ENCODE measurements at places on chromosomes 2 and 18.

- DNase-seq = no peak
Measured at GRCh38 chr2:139296672-139297209, 516.6 kb upstream of the NXPH2 start.

DNA sequence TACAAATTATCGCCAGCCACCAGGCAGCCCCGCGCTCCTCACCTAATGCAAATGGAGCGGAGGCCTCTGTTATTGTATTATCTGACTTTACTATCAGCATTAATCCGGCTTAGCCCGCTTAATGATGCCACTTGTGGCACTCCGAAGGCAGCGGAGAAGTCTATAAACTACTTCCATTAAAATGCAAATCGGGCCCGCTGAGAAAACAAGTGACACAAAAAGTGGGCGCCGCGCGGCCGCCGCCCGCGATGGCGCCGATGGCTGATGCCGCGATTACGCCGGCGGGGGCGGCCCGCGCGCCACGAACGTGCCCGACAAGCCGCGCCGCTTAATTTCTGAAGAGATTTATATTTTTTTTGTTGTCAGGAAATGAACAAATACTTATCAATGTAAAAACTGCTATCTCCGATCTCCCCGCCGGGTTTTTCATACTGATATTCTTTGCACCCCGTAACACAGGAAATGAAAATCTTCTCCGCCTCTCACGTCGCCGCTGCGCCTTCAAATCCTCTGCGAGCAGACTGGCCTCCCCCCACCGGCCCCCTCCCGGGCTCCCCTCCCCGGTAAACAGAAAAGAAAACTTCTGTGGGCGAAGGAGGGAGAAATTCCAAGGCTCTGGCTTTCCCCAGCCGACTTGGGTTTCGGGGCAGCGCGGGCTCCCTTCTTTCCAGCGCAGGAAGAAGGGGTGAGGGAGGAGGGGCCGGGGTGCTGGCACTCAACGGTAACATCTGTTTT, 221.8 kb downstream of the INSIG2 start:
- DNase-seq = peak; percentile 18

DNA sequence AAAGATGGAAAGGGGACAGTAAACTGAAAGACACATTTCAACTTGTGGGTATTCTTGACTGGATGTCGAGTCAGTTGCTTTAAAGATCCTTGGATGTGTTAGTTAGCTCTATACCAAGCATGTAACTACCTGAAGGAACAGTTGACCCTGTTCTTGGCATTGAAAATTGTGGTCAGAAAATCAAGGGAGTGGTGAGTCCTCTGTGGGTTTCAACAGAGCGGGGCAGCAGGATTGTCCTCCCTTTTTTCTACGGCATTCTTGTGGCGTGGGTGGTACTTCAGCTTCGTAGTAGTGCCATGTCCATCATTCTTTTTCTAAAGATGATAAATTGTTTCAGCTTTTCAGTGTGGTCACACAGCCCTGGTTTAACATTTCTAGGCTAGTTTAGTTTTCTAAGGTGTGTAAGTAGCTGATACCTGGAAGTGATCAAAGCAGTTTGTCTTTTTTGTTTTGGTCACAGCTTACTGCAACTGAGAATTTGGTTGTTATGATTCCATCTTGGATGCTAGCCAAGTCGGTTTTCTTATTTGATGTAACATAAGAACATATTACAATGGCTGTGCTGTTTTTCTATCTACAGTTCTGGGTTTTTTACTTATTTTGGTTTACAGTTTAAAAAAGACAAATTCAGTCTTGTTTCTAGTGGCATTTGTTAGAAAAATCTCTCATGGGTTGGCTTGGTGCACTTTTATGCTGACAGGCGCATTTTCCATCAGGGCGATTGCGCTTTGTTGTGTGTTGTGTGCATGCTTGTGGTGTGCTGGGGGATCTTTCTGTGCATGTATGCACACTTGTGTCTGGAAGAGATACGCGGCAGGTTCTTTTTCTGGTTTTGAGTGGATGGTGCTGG, 84.7 kb downstream of the ZNF407 start:
- no peak for DNase-seq

DNA sequence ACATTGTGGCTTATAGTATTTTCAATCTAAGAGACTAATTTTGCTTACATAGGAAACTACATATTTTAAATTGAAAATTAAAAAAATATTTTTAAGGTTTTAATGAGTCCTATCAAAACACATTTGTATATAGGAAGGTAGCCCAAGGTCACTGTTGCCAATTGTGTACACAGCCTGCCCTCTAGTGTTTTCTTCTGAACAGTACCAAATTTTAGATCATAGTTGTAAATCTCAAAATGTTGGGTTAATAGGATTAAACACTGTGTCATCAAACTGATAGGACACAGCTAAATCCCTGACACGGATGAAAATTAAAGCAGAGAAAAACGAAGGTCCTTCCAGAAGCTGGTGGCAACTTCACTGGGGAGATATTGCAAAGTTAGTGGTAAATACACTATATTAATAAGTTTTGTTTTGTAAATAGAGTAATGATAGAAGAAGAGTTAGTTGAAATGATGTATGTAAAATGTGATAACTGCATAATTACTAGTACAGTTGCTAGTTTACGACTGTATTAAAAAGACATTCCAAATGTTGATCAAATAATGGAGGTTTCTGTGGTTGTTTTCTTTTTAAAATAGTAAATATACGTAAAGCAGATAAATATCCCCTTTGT, 19.7 kb downstream of the CLUL1 start:
- peak; percentile 55 for DNase-seq

- no peak for DNase-seq
Measured at GRCh38 chr2:3192920-3193319, 184.7 kb downstream of the EIPR1 start.

GRCh38 chr2:232336241-232336736, 42.3 kb upstream of the ALPP start:
- DNase-seq = no peak

DNA sequence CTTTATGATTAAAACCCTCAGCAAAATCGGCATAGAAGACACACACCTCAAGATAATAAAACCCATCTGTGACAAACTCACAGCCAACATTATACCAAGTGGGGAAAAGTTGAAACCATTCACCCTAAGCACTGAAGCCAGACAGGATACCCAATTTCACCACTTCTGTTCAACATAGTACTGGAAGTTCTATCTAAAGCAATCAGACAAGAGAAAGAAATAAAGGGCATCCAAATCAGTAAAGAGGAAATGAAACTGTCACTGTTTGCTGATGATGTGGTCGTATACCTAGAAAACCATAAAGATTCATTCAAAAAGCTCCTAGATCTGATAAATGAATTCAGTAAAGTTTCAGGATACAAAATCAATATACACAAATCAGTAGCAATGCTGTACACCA, 16.4 kb upstream of the RPRD1A start:
- no peak for DNase-seq

DNA sequence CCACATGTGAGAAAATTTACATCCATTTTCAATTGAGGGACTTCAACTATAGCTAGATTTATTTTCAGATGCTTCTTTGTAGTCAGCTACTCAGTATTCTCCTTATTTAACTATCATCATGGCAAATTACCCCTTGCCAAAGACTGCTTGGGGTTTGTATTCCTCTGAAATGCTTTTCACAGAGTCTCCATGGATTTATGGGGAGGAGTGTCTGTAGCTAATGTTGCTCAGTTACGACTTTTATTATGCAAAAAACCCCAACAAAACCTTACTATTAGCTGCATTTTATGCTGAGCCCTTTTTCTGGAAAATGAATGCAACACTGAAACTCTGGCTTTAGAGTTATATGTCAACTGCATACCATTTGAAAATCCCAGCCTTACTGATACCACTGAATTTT, 78.6 kb downstream of the RFTN2 start:
- DNase-seq = no peak

- DNase-seq = no peak
Measured at GRCh38 chr2:24861500-24861899, 58.5 kb downstream of the ADCY3 start.

DNA sequence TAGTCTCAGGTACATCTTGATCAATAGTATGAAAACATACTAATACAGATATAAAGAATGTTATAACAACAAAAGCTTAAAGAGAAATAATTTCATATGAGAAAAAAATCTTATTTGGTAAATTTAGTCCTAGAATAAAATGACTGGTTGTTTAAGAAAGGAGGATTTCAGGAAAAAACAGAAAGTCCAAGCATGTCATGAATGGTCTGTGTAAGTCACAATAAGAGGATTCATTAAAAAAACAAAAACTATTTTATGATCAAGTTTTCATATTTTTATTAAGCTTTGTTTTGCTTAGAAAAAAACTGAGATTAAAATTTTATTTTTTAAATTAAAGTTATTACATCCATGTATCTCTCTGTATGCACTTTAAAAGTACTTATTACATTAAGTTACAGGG, 353.9 kb upstream of the SPHKAP start:
- peak; percentile 15 for DNase-seq

DNA sequence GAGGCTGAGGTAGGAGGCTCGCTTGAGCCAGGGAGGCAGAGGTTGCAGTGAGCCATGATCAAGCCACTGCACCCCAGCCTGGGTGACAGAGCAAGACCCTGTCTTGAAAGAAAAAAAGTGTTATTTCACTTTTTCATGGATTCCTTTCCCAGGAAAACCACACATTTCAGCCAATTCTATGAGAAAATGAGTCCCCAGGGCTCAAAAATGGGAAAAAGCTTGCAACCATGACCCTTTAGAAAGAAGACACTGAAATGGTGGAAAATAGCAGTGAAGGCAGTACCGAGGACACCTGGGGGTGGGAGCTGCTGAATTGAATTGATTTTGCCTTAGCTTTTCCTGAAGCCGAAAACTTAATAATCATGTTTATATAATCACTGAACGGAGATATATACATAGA, 284.2 kb upstream of the HDAC4 start:
- DNase-seq = no peak

GRCh38 chr18:24853076-24853475, 392.6 kb downstream of the HRH4 start:
- no peak for DNase-seq

DNA sequence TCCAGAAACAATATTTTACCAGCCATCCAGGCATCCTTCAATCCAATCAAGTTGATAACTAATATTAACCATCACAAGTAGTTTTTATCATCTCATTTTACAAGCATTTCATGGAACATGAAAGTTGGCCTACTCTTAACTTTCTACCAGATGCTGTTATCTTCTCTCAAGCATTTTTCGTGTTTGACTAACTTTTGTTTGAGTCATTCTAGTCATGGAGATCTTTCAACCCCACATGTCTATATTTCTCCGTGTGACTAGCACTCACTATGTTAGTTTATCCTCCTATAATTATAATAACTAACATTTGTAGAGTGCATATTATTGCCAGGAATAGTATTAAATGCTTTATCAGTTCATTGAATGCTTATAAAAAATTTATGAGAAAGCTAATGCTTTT, 307.0 kb upstream of the CWC22 start:
- peak; percentile 38 for DNase-seq

- DNase-seq = no peak
Measured at GRCh38 chr2:105872142-105872728, 127.5 kb downstream of the NCK2 start.

DNA sequence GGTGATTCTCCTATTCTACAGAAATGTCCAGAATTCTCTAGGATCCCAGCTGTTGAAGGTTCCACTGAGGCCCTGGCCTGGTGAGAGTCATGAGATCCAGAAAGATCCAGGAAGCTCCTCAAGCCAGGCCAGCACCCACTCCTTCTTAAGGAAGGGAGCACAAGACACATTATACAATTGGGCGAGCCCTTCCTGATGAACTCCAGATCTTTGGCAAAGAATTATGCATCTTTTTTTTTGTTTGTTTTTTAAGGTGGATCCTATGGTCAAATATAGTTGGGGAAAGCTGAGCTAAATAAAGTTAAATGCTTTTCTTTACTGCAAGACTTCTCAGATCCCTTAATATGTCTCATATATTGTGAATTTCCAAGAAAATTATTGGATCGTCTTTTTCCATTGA, 37.0 kb upstream of the LOXHD1 start:
- DNase-seq = no peak

DNA sequence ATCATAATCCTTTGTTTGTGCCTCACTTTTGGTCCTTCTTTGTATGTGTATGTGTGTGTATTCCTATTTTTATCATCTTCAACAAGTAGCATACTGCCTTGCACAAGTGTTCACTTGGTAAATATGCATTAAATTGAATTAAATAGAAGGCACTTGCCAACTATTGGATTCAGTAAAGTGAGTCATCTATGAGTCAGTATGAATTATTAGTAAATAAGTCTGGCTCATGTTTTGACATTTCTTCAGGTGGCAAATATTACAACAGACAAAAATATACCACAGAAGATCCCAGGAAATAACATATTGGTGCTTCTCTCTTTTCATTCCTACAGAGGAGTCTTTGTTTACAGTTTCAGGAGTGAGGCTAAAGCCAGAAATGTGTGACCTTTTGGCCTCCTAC, 84.1 kb downstream of the CDK15 start:
- DNase-seq = peak; percentile 25

GRCh38 chr2:3007135-3007534, 370.5 kb downstream of the EIPR1 start:
- DNase-seq = no peak

DNA sequence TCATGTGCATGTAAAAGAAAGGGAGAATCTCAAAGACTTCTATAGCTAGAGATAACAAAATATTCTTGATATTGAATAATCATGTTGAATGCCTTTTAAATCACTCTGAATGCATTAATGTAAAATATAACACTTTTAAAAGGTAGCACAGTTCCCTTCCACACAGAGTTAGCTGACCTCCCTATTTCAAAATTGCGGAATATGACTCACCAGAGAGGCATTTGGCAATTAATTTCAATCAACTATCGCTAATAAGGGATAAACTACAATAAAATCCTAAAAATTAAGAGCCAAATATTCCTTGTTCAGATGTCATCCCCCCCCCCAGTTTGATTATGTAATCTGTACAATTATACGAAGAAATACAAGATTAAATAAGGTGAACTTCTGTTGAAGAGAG, 29.3 kb downstream of the ZC3H15 start:
- peak; percentile 24 for DNase-seq

GRCh38 chr2:181275643-181276070, 181.5 kb upstream of the ITGA4 start:
- no peak for DNase-seq

DNA sequence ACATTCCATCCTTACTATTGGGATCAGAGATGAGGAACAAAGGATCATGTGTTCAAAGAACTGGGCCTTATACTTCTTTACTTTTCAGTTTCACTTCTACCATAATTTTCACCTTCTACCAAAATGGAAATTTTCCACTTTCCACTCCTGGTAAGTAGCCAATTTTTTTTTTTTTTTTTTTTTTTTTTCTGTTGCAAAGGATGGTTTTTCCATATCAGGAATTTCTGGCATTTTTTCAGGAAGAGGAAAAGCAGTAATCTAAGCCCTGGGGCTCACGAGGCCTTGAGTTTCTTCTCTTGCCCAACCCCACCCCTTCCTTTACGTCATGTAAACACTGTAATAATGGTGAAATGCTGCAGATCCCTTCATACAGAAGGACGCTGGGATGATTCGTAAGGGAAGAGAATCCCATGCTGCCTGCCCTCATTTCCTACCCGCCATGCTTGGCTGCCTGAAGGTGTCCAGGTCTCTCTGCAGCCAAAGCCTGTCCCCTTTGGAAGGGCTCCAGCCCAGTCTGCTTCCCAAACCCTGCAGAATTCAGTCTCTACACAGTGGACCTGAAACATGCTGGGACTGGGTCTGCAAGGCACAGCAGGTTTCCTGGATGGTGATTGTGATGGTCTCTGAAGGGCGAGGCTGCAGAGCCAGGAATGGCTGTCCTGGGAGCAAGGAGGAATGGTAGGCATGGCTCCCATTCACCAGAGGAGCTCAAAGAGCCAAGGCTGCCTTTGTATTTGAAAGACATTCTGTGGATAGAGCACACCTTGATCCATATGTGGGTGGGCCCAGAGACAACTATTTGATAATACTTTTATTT, 57.0 kb downstream of the EFR3B start:
- peak; percentile 18 for DNase-seq

All from EL (cell line).